ENCODE measurements at places on chromosomes 2 and 18.

GRCh38 chr18:28175930-28176697 lies 816 bp downstream of the CDH2 start:
- no peak for DNase-seq

- DNase-seq: no peak
Observed at GRCh38 chr2:113124181-113124961, 3.0 kb upstream of the IL1RN start.

DNA sequence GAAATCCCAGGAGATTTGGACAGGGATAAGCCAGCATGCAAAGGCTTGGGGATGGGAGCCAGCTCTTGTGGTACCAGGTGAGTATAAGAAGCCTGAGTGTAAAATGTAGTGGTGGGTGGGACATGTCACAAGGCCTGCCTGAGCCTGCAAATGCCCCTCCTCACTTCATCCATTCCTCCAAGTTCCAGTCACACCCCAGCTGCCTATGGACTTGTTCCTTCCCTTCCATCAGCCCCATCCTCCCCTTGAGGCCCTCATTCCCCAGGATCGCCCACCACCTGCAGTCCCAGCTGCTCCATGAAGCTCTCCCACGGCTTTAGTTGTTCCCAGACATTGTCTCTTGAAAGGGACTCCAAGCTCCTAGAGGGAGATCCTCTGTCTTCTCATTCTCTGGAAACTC lies 81.5 kb downstream of the MARCO start:
- no peak for DNase-seq

GRCh38 chr2:152762202-152762601 lies 43.8 kb downstream of the ARL6IP6 start:
- no peak for DNase-seq

DNA sequence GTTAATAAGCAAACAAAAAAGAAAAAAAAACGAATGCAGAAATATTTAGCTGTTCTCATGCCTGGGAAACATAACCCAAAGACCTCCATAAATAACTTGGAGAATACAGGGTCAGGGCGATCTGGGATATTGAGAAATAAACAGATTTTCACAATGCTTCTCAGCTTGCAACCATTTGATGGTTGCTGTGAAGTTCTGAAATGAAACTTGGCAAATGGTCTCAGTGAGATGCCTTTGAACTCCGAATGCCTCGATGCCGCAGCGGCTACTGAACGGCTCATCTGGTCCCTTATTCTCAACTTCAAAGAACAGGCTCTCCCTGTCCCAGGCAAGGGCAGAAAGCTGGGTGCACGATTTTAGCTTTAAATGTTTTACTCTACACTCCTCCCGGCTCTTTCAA lies 78.1 kb downstream of the ZNF516 start:
- DNase-seq: no peak

- DNase-seq: no peak
Observed at GRCh38 chr18:62842898-62843297, 127.6 kb downstream of the PHLPP1 start.

DNA sequence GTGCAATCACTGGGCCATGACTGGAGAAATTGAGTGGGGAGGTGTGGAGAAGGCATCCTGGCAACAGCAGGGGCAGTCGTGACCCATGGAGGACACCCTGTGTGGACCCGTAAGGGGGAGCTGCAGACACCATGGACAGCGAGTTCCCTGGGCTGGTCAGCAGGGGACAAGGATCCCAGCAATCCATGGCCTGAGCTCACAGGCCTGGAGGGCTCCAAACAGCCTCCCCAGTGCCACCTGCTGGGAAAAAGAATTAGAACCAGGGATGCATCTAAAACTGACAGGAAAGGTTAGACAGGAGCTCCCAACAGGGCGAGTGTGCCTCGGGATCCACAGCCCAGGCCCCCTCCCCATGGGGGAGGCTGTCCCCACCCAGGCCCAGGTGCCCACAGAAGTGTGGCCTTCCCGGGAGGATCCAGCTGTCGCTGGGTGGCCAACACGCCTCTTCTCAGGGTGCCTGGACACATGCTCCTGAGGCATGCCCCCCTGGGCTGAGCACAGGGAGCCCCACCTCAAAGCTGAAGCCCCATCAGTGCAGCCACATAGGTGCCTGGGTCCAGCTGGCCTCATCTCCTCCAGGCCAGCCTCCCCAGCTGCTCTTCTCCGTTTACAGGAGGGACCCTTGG lies 20.5 kb upstream of the KIF1A start:
- no peak for DNase-seq

GRCh38 chr2:6665093-6666045 lies 200.3 kb downstream of the CMPK2 start:
- no peak for DNase-seq

DNA sequence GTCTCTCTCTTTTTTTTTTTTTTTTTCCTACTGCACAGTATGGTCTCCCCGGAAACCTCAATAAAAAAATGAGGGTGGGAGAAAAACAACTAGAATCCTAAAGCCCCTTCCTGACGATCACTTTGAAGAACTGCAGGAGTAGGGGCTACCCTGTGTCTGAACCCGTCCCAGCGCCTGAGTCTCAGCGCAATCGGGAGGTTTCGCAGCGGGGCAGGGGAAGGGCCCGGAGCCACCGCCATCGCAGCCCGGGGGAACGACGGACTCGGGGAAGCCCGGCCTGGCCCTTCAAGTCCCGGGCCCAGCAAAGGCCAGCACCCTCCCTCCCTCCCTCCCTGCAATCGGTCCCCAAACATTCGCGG lies 411 bp downstream of the NARS1 start:
- DNase-seq: no peak

DNA sequence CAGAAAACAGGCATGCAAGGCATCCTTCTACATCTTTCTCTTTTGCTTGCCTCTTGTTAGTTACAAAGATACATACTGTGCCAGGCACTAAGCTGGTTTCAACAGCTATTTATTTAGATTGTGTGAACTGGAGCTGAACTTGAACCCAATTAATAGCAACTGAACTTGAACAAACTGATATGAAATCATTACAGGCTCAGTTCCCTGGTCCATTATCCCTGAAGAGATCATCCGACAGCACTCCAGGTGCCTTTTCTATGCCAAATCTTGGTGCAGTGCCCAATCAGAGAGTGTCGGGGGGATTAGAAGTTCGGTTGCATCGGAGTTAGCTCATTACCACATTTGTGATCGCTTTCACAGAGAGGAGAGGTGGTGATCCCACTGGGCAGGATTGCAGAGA lies 477.6 kb downstream of the PARD3B start:
- DNase-seq: no peak

DNA sequence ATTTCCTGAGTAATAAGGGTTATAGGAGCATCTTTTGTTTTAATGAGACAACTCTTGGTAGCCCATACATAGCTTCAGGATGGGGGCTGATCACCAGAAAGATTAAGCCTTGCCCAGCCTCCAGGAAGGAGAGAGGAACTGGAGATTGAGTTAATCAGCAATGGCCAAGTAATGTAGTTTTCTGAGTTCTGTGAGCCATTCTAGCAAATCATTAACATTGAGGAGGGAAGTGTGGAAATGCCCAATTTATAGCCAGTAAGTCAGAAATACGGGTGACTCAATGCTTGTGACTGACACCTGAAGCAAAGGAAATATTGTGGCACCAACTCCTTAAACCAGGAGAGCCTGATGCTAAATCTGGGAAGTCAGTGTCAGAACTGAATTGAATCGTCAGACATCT lies 205.1 kb upstream of the SRD5A2 start:
- no peak for DNase-seq

- DNase-seq: no peak
Observed at GRCh38 chr2:20747317-20747716, 75.6 kb downstream of the LDAH start.

DNA sequence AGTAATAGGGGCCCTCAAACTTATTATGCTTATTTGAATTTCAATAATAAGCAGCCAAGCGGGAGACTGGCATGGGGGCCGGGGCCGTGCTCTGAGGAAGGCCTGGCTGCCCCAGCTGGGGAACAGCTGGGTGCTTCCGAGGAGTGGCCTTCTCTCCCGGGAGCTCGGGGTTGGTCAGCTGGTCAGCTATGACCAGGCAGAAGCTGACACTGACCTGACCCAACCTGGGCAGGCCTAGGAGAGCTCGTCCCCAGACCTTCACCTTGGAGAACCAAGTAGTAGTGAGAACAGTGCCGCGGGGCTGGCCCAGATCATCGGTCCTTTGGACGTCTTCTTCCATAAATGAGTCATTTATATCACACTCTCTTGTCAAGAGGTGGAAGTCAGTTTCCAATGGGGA lies 36.1 kb downstream of the RRM2 start:
- no peak for DNase-seq

GRCh38 chr18:30889519-30890301 lies 152.8 kb downstream of the DSC3 start:
- no peak for DNase-seq

DNA sequence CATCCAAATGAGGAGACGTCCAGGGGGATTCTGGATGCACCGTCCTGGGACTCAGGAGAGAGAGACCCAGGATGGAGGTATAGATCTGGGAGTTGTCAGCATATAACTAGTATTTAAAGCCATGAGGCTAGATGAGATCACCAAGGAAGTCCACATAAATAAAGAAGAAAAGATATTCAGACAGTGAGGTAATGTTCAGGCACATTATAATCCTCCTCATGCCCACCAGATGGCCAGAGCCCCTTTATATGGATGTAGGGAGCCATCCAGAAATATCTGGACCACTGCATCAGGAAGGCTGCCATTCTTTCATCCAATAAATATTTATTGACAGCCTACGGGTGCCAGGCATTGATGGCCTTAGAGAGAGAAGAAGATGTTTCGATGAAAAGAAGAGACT lies 21.2 kb upstream of the NCKAP5 start:
- no peak for DNase-seq

GRCh38 chr2:169015943-169016342 lies 15.2 kb downstream of the ABCB11 start:
- DNase-seq: no peak

DNA sequence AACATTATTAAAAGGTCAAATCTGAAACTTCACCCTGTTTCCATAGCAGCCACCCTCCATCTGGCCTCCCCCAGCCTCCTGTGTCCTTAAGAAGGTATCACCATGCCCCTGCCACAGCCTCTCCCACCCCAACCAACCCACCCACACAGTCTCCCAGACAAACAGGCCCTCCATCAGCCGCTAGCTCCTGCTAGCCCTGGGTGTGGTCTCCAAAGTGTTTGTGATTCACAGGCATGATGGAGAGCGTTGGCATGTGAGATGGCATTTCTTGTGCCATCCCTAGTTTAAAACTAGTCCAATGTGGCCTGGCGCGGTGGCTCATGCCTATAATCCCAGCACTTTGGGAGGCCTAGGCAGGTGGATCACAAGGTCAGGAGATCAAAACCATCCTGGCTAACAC lies 44.9 kb upstream of the GPR45 start:
- DNase-seq: no peak

DNA sequence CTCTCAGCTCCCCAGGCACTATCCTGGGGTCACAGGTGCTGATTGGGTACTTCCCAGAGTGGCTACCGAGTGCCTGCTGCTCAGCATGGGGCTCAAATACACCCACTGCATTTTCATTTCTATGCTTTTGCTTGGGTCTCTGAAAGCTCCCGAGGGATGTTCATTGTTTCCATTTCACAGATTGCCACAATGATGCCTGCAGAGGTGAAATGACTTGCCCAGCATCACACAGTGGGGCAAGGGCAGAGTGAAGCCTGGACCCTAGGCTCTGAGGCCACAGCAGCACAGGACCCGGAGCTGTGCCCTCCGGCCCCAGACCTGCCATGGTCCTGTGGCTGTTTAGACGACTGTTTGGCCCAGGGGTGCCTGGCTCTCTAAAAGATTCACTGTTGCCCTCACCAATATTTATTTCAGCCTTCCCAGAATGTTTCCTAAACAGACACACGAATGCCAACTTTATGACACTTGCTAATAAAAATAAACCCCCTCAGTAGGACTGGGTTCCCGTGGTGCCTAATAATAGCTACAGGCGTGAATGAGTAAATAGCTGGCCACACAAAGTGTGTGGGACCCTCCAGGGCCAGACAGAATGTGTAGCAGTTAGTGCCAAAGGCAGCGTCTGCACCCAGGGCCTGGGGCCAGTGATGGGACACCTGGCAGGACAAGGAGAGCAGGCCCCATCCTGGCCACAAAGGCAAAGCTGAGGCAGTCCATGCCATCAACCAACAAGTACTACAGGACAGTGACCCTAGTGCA lies 11.5 kb upstream of the ST8SIA5 start:
- DNase-seq: no peak

- DNase-seq: no peak
Observed at GRCh38 chr2:9110893-9111569, 95.6 kb upstream of the ASAP2 start.

- DNase-seq: no peak
Observed at GRCh38 chr18:51943281-51943680, 396.7 kb upstream of the DCC start.

GRCh38 chr18:3579701-3580100 lies 129.7 kb downstream of the TGIF1 start:
- DNase-seq: no peak

- DNase-seq: no peak
Observed at GRCh38 chr2:99478632-99479031, 11.2 kb downstream of the REV1 start.

- no peak for DNase-seq
Observed at GRCh38 chr2:231693956-231694355, 14.4 kb upstream of the PTMA start.

Measured in activated T-helper 9 cell treated with anti-CD3 and anti-CD28 coated beads, Interleukin-2, amount 50 U/mL, for 16 hours (primary cell).